Mesothelial cell of epicardium (in vitro differentiated cells): ENCODE measurements at places on chromosomes 13 and 19. TPM values are rescaled to one million over a fixed set of nuclear protein-coding genes. Genes with fewer than 3 reads are reported as not detected.

- no peaks in the 10 kb centered on the region for H3K36me3 ChIP-seq
- H3K27ac ChIP-seq: no peak overlapping the region
- no peak overlapping the region for H3K4me3 ChIP-seq
- no peak for DNase-seq
Measured at GRCh38 chr13:113939129-113939943, 34.5 kb downstream of the C13orf46 start.

DNA sequence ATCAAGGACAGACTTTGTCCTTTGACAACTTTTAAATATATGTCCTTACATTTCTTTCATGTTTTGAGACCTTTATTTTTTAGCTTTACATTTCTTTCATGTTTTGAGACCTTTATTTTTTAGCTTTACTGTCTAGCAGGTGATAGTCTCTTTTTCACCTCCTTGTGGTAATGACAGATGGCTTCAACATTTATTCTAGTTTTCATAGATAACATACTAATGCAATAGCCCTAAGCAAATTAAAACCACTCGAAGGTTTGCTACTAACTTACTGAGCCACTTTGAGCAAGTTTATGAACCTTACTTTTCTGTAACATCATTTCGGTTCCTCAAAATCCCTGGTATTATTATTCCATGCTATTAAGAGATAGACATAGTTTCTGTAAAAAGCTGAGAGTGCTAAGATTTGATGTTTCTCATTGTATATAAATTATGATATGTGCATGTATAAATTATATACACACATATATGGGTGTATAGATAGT is 4.5 kb downstream of the DACH1 start:
- DNase-seq: no peak
- no peaks in the 10 kb centered on the region for H3K27me3 ChIP-seq
- H3K4me1 ChIP-seq: peaks cover 36% of the 10 kb centered on the region
- H3K4me3 ChIP-seq: peak overlapping the region; percentile 98

- H3K36me3 ChIP-seq: no peaks in the 10 kb centered on the region
- peaks cover 13% of the 10 kb centered on the region for H3K27me3 ChIP-seq
- H3K4me1 ChIP-seq: peaks cover 8% of the 10 kb centered on the region
- H3K4me3 ChIP-seq: no peak overlapping the region
- no peak for DNase-seq
Measured at GRCh38 chr13:44199627-44200207, 173.9 kb upstream of the SERP2 start.

HNRNPA1L2 gene
- 16.4 to 18.5 TPM (median 18.1 TPM) in 3 replicates for total RNA-seq

DNA sequence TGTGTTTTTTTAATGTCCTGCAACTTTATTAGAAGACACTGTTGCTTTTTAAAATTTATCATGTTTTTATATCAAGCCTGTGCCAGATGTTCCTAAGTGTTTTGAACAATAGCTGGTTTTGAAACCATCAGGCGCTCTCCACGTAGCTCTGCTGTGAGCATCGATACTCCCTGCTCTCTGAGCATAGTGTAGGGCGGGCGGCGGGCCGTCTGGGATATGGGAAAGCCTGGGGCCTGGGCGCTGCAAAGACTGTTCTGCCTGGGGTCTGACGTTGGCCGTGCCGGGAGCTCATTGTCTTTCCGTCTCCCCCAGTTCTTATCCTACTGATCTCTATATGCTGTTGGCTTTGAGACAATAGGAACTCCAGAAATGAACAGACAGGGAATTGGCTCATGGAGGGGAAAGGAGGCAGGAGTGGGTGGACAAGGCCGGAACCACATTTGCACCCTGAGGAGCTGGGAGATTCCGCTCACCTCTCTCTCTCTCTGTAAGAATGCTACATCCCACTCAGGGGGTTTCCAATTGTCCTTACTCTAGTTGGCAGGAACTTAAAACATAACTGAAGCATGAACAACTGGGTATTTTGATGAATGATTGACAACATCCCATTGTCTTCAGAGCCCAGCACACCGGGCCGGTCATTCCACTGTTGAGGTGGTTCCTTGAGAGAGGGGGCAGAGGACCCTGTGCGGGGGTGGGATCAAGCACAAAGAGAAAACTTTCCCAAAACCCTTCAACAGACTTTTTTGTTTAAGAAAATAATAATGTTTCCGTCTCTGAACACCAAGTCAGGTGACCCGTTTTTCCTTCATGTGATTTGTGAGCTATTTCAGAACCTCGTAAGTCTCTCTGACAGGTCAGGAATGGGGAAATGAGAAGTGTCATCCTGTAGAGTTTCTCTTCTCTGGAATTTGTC is 64.7 kb downstream of the COL4A2 start:
- no peaks in the 10 kb centered on the region for H3K27me3 ChIP-seq
- no peak overlapping the region for H3K4me3 ChIP-seq
- H3K36me3 ChIP-seq: peaks cover 4% of the 10 kb centered on the region
- H3K4me1 ChIP-seq: peaks cover 85% of the 10 kb centered on the region
- no peak for DNase-seq
- peak overlapping the region; percentile 98 for H3K27ac ChIP-seq

GRCh38 chr13:107277911-107278310 is 710.0 kb upstream of the ARGLU1 start:
- H3K4me1 ChIP-seq: no peaks in the 10 kb centered on the region
- DNase-seq: no peak
- no peak overlapping the region for H3K4me3 ChIP-seq
- H3K27me3 ChIP-seq: no peaks in the 10 kb centered on the region

- no peaks in the 10 kb centered on the region for H3K27me3 ChIP-seq
- no peak for DNase-seq
- H3K4me1 ChIP-seq: no peaks in the 10 kb centered on the region
- no peak overlapping the region for H3K27ac ChIP-seq
- peaks cover 7% of the 10 kb centered on the region for H3K36me3 ChIP-seq
Measured at GRCh38 chr13:19068691-19069090, 112.9 kb downstream of the TUBA3C start.

ZNF264 gene
- total RNA-seq: 39.6 to 43.0 TPM (median 41.1 TPM) in 3 replicates

C1QTNF9B gene
- total RNA-seq: not detected in 3 replicates

DNA sequence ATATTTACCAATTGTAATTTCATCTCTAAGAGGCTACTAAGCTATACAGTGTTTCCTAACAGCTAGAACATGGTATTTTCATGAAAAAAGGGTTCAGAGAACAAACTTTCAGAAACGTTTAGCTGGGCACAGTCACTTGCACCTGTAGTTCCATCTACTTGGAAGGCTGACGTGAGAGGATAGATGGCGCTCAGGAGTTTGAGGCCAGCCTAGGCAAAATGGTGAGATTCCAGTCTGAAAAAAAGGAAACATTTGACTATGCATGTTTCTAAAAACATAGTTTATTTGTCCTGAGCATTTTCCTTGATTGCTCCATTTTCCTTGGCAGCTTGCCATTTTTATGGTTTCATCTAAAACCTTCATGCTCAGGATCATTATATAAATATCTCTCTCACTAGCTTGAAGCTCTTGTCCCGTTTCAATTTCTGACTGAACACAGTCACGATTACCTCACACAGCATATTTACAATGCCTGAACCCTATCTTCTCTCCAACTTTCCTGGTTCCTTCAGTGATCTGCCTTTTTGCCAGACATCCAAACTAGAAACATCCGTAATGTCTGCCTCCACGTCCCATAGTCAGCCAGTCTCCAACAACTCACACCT is 200.8 kb downstream of the RGCC start:
- peaks cover 4% of the 10 kb centered on the region for H3K4me1 ChIP-seq
- H3K27me3 ChIP-seq: no peaks in the 10 kb centered on the region
- peaks cover 4% of the 10 kb centered on the region for H3K36me3 ChIP-seq
- DNase-seq: no peak

C19orf81 gene
- total RNA-seq: 3.0 to 5.0 TPM (median 3.5 TPM) in 3 replicates

GRCh38 chr13:61670384-61671161 is 254.9 kb upstream of the PCDH20 start:
- no peaks in the 10 kb centered on the region for H3K27me3 ChIP-seq
- H3K36me3 ChIP-seq: no peaks in the 10 kb centered on the region

- peak overlapping the region; percentile 28 for H3K27ac ChIP-seq
- no peak overlapping the region for H3K4me3 ChIP-seq
- no peaks in the 10 kb centered on the region for H3K27me3 ChIP-seq
Measured at GRCh38 chr13:94063096-94063495, 416.4 kb downstream of the DCT start.

GRCh38 chr19:54317108-54317964 is 4.4 kb upstream of the LILRA5 start:
- H3K36me3 ChIP-seq: no peaks in the 10 kb centered on the region
- no peak overlapping the region for H3K4me3 ChIP-seq
- no peak for DNase-seq
- no peak overlapping the region for H3K27ac ChIP-seq

- no peaks in the 10 kb centered on the region for H3K27me3 ChIP-seq
- H3K36me3 ChIP-seq: no peaks in the 10 kb centered on the region
- no peak for DNase-seq
- peaks cover 10% of the 10 kb centered on the region for H3K4me1 ChIP-seq
- peak overlapping the region; percentile 88 for H3K4me3 ChIP-seq
Measured at GRCh38 chr19:2426611-2427428, 566 bp downstream of the TIMM13 start.

EID2B gene
- total RNA-seq: 2.6 to 4.0 TPM (median 2.8 TPM) in 3 replicates

DNA sequence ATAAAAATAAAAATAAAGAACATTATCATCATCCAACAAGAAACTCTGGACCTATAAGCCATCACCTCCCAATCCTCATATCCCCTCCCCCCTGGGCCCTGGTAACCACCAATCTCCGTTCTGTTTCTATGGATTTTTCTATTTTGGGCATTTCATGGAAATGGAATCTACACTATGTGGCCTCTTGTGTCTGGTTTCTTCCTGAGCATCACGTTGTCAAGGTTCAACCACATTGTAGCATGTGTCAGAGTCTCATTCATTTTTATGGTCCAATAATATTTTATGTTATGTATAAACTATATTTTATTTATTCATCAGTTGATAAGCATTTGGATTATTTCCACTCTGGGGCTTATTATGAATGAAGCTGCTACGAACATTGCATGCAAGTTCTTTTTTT is 26.9 kb downstream of the SULT2B1 start:
- no peaks in the 10 kb centered on the region for H3K36me3 ChIP-seq
- H3K4me3 ChIP-seq: no peak overlapping the region
- peak overlapping the region; percentile 68 for H3K27ac ChIP-seq
- peaks cover 18% of the 10 kb centered on the region for H3K4me1 ChIP-seq

C19orf47 gene
- 15.3 to 17.8 TPM (median 16.3 TPM) in 3 replicates for total RNA-seq

- no peak overlapping the region for H3K4me3 ChIP-seq
- no peaks in the 10 kb centered on the region for H3K27me3 ChIP-seq
- no peaks in the 10 kb centered on the region for H3K4me1 ChIP-seq
- H3K27ac ChIP-seq: no peak overlapping the region
Measured at GRCh38 chr13:89496478-89496877, 1825.3 kb downstream of the SLITRK5 start.

DNA sequence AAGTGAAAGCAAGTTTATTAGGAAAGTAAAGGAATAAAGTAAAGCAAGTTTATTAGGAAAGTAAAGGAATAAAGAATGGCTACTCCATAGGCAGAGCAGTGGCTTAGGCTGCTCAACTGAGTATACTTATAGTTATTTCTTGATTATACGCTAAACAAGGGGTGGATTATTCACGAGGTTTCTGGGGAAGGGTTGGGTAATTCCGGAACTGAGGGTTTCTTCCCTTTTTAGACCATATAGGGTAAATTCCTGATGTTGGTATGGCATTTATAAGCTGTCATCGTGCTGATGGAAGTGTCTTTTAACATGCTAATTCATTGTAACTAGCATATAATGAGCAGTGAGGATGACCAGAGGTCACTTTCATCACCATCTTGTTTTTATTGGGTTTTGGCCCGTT is 194.3 kb downstream of the DLEU7 start:
- H3K27ac ChIP-seq: no peak overlapping the region
- H3K27me3 ChIP-seq: peaks cover 2% of the 10 kb centered on the region
- no peak overlapping the region for H3K4me3 ChIP-seq
- DNase-seq: no peak
- H3K36me3 ChIP-seq: no peaks in the 10 kb centered on the region

GRCh38 chr19:19948800-19949199 is 48.1 kb downstream of the ZNF93 start:
- H3K27ac ChIP-seq: no peak overlapping the region
- DNase-seq: no peak
- H3K4me3 ChIP-seq: no peak overlapping the region
- H3K27me3 ChIP-seq: no peaks in the 10 kb centered on the region

GRCh38 chr19:49712397-49712859 is 21.5 kb downstream of the CPT1C start:
- peaks cover 22% of the 10 kb centered on the region for H3K36me3 ChIP-seq
- no peak overlapping the region for H3K27ac ChIP-seq
- no peaks in the 10 kb centered on the region for H3K27me3 ChIP-seq
- DNase-seq: no peak

DNA sequence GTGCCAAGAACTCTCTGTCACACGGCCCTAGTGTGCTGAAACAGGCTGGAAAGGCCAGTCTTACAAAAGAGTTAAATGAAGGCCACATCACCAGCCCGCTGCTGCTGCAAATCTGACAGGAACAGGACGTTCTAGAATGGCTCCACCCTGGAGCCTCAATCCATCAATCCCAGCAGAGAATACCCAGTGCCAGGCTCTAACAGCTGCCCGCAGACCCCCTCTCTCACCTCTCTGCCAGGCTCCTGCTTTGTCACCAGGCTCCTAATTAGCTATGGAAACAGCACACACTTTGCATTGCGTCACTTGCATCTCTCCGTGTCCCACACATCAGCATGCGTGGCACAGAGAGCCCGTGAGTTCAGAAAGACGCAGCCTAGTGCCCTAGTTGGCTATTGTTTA is 314.1 kb downstream of the FOXO1 start:
- H3K27me3 ChIP-seq: no peaks in the 10 kb centered on the region
- H3K4me3 ChIP-seq: no peak overlapping the region
- peaks cover 48% of the 10 kb centered on the region for H3K4me1 ChIP-seq
- H3K27ac ChIP-seq: peak overlapping the region; percentile 52
- H3K36me3 ChIP-seq: no peaks in the 10 kb centered on the region

DNA sequence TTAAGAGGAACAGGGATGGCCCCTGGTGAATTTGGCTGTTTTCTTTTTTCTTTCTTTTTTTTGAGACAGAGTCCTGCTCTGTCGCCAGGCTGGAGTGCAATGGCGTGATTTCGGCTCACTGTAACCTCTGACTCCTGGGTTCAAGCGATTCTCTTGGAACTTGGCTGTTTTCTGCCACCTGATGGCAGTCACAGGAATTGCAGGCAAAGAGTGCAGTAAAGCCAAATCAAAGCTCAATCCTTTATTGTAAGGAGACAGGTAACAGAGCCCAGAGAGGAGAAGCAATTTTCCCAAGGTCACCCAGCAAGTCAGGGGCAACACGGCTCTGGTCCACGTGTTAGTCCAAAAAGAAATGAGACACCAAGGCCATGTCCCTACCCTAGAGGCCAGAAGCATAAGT is 6.2 kb downstream of the TINCR start:
- H3K4me3 ChIP-seq: no peak overlapping the region
- peaks cover 8% of the 10 kb centered on the region for H3K4me1 ChIP-seq
- no peak overlapping the region for H3K27ac ChIP-seq

DNA sequence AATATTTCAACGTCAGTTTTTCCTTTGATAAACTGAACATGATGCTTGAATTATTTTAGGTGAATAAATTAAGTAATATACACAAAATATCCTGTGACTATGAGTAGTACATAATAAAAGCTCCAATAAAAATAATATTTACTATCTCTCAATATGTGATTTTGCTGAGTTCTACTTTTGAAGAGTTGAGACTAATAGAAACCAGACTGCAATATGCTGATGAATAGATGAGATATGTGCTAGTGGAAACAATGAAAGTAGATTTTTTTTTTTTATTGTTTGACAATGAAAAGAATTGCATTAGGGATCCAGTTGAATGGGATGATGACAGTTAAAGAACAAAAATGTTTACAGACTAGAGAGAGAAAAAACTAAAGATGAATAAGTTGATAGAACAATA is 16.4 kb upstream of the PCDH20 start:
- H3K4me1 ChIP-seq: peaks cover 3% of the 10 kb centered on the region
- no peaks in the 10 kb centered on the region for H3K36me3 ChIP-seq
- no peak overlapping the region for H3K27ac ChIP-seq
- no peak for DNase-seq
- H3K27me3 ChIP-seq: peaks cover 8% of the 10 kb centered on the region
- H3K4me3 ChIP-seq: no peak overlapping the region

- peaks cover 37% of the 10 kb centered on the region for H3K4me1 ChIP-seq
- H3K27me3 ChIP-seq: peaks cover 34% of the 10 kb centered on the region
- no peak overlapping the region for H3K27ac ChIP-seq
- H3K4me3 ChIP-seq: no peak overlapping the region
- peaks cover 9% of the 10 kb centered on the region for H3K36me3 ChIP-seq
Measured at GRCh38 chr19:13089139-13089856, 13.4 kb downstream of the LYL1 start.
